Bronchial epithelial cell (primary cell): ENCODE measurements at places on chromosomes 1 and 21. TPM values are rescaled to one million over a fixed set of nuclear protein-coding genes. Genes with fewer than 3 reads are reported as not detected.

- no peak for DNase-seq
Observed at GRCh38 chr21:46334351-46335140, 10.6 kb downstream of the PCNT start.

- DNase-seq, result no peak
Observed at GRCh38 chr1:82160903-82161302, 360.2 kb downstream of the ADGRL2 start.

Gene PDZK1
- under 0.01 and 0.26 TPM in 2 replicates for total RNA-seq

DNA sequence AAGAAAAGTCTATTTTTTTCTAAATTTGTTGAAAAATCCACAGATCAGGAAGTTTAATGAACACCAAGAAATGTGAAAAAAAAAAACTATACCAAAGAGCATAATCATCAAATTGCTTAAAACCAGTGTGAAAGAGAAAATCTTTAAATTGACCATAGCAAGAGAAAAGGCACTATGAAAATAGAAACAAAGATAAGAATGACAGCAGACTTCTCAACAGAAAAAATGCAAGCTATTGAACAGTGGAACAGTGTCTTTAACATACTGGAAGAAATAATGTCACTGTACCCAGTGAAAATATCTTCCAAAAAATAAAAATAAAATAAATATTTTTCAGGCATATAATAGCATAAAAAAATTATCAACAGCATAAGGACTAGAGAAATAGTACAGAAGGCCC lies 243.0 kb upstream of the GJB5 start:
- no peak for DNase-seq

- DNase-seq, result no peak
Observed at GRCh38 chr21:24280596-24280995, 1326.7 kb downstream of the MRPL39 start.

GRCh38 chr1:6127587-6128163 lies 52.4 kb downstream of the CHD5 start:
- peak; percentile 43 for DNase-seq
